NCI-H1105 (cell line): ENCODE measurements at places on chromosomes 16 and 17.
A peak's percentile ranks its signal among the peaks of the same experiment; 100 is the strongest.

DNA sequence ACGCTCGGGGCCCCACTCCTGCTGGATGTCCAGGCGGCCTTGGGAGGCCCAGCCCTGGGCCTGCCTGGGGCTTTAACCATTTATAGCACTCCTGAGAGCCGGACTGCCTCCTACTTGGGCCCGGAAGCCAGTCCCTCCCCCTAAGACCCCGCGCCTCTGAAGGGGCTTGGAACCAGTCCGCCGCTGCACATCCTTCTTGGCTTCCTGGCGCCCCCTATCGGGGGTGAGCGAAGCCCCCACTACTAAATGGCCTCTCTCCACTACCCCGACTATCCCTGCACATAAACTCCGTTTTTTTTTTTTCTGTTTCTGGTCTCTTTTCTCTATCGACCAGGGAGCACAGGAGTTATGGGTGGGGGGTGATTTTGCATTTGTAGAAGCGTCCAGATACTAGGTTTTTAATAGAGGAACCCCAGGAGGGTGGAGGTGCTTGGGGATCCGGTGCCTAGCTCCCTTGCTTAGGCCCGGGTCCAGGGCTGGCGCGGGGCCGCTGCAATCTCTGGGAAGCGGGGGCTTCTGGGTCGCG, 633 bp upstream of the NOL3 start:
- peak; percentile 12 for DNase-seq

DNA sequence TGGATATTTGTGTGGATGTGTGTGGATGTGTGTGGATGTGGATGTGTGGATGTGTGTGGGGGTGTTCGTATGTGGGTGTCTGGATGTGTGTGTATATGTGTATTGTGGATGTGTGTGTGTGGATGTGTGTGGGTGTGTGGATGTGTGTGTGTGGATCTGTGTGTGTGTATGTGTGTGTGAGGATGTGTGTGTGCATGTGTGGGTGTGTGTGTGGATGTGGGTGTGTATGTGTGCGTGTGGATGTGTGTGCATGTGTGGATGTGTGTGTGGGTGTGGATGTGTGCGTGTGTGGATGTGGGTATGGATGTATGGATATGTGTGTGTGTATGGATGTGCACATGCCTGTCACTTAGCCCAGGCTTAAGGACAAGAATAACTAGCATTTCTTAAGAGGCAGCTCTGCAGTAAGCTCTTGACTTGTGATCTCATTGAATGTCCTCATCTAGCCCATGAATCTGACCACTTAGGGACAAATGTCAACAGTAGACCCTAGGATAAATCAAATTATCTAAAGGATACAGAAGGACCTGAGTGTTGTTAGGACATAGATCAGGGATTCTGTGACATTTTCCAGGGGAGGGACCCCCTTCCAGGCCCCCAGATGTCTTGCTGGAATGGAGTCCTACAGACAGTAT, 83.5 kb downstream of the BMERB1 start:
- DNase-seq, result no peak

DNA sequence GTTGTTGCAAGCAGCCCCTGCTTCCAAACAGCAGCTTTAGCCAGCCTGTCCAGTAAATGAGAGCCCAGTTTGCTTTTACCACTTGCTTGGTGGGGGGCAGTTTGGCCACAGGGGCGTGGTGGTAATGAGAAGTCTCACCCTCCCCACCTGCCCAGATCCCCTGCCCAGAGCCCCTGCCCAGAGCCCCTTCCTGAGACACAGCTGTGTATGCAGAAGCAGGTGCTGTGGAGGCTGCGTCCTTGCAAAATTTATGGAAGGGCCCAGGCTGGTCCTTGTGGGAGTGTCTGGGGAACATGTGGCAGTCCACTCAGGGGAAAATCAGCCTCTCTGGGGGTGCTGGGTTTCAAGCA, 27.6 kb upstream of the LGALS9 start:
- no peak for DNase-seq

- no peak for DNase-seq
Measured at GRCh38 chr16:55542459-55543082, 23.9 kb upstream of the CAPNS2 start.

GRCh38 chr17:76496464-76496863, 4.8 kb downstream of the RHBDF2 start:
- no peak for DNase-seq
